GM03348 (cell line): ENCODE measurements at places on chromosomes 11 and 22.

- no peak for DNase-seq
Measured at GRCh38 chr11:133895551-133895950, 50.2 kb upstream of the SPATA19 start.

DNA sequence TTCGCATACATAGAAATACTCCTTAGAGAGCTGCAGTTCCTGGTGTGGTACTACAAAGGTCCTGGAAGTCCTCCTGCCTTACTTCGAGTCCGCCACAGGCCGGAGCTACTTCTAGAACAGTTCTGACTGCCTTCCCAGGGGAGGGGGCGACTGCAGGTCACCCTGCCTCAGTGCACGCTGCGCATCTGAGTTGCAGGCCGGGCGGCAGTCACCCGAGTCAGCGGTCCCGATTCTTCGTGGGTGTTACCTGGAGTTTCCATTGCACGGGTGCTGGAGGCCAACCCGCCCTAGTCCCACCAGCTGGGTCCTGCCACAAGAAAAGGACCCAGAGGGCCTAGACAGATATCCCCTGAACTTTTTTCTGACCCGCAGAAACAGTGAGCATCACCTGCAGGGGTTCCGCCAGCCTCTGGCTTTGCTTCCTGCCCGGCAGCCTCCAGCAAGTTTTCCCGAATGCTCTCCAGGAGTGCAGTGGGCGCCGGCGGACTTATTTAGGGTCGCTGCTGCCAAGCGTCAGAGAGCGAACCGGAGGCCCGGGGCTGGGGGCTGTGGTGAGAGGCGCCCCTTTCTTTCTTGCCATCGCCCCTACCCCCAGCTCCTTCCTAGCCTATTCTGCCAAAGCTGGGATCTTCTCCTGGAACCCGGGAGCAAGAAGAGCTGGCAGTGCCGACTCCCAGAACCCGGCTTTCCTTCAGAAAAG is 1.7 kb upstream of the CALCB start:
- no peak for DNase-seq

DNA sequence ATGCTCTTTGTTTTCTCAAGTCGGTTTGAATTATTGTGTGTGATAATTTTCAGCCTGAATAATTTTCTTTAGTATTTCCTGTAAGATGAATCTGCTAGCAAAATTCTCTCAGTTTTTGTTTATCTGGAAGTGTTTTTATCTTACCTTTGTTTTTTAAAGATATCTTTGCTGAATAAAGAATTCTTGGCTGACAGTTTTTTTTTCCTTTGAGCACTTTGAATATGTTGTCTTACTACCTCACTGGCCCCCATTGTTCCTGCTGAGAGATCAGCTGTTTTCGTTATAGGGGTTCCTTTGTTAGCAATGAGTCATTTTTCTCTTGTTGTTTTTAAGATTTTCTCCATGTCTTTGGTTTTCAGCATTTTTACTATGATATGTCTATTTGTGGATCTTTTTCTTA is 63.0 kb downstream of the HORMAD2 start:
- no peak for DNase-seq

DNA sequence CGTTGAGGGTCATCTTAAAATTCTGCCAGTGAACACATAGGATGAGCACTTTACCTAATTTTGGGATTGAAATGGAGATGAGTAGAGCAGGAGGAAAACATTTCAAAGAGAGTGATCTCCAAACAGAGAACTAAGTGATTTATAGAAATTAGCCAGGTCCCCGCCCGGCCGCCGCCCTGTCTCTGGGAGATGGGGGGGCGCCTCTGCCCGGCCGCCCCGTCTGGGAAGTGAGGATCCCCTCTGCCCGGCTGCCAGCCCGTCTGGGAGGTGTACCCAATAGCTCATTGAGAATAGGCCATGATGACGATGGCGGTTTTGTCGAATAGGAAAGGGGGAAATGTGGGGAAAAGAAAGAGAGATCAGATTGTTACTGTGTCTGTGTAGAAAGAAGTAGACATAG is 276.7 kb upstream of the C11orf87 start:
- DNase-seq, result no peak

DNA sequence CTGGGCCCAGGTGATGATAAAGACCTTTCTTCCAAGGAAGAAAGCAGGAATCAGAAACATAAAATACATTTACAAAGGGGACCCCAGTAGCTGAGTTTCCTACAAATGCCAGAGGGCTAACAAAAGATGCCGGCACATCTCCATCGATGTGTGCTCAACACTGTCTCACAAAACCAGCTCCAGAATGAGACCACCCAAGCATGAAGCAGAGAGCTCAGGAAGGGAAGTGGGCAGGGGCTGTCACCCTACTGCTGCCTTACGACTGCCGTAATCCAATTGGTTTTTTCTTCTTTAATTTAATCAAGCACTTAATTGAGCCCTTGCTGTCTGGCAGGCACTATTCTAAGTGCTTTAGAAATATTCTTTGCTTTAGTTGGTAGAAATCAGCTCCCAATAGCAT is 26.1 kb downstream of the SMCO4 start:
- no peak for DNase-seq

DNA sequence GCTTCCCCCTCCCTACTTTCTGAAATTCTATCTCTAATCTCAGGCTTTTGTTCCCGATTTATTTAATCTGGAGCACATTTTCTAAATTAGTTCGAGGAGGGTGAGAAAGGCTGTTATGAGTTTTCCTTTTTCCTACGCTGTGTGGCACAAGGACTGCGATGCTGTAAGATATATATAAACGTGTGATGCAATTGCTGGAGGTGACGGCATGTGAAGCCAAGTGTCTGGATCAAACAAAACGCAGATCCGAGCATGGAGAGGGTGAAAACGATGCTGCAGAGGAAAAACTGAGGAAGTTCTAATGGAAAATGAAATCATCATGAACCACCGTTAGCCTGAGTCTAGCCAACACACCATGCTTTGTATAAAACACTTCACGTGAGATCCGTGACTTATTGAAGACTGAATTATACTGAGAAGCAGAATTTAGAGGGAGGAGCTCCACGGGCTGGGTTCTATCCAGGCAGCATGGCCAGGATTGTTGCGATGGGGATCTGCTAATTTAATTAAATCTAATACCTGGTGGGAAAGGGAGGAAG is 4.4 kb downstream of the PKNOX2 start:
- no peak for DNase-seq

GRCh38 chr11:66219846-66220565 is 48.4 kb upstream of the RAB1B start:
- DNase-seq, result no peak

DNA sequence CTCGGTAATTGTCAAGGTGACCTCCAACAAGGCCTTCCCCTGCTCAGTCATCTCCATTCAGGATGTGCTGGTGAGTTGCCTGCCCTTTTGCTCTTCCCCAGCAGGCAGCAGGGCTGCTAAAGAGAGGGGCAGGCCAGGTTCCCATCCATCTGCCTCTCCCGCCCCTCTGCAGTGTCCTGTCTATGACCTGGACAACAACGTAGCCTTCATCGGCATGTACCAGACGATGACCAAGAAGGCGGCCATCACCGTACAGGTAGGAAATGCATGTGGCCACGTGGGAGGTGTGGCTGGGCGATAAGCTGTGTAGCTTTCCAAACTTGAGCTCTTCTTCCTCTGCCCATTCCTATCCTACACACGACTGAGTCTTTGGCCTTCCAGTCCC is 4.0 kb downstream of the SIDT2 start:
- no peak for DNase-seq

GRCh38 chr11:126636911-126637794 is 281.7 kb downstream of the ST3GAL4 start:
- DNase-seq, result peak; percentile 84

- no peak for DNase-seq
Measured at GRCh38 chr11:134901542-134901941, 489.5 kb upstream of the B3GAT1 start.

DNA sequence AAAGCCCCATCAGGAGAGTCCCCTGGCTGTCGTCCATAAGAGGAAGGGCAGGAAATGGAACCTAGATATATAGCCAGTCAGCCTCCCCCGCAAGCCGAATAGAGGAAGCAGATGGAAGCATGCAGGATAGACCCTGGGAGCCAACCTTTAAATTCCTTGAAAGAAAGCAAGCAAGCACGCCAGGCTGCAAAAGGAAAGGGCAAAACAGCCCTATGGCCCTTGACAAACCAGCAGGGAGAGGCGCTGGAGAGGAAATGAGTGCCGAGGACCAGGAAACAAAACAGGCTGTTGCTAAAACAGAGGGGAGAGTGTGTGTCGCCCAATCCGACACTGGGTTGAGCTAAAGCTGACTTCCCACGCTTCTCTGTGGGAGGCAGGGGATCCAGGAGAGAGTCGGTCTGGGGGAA is 203.5 kb upstream of the MTNR1B start:
- peak; percentile 39 for DNase-seq

- DNase-seq, result no peak
Measured at GRCh38 chr22:42926104-42926503, 69.0 kb upstream of the ARFGAP3 start.

- DNase-seq, result no peak
Measured at GRCh38 chr22:24331468-24332440, 61.1 kb downstream of the SPECC1L start.

DNA sequence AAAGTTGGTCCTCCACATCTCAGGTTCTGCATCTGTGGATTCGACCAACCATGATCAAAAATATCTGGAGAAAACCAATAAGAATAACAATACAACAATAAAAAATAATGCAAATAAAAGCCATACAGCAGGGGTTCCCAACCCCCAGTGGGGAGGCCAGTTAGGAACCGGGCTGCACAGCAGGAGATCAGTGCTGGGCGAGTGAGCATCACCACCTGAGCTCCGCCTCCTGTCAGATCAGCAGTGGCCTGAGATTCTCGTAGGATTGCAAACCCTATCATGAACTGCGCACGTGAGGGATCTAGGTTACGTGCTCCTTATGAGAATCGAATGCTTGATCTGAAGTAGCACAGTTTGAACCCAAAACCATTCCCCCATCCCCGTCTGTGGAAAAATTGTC is 25.4 kb upstream of the MYO18B start:
- DNase-seq, result no peak

DNA sequence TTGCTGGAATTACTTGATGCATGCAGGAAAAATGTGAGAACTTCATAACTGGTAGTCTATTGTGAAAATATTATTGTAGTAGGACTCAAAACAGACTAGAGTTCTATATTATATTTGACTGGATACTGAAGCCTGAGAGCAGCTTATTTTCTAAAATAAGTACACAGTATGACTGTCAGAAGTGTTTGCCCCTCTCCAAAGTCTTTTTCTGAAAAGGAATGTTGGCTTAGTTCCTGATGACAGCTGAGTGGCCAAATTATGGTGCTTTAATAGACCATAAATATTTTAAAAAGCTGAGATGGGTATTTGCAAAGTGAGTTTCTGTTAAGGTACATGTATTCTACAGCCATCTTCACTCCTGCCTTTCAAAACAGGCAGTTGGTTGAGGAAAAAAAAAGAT is 13.1 kb downstream of the ZBED5 start:
- DNase-seq, result peak; percentile 8

DNA sequence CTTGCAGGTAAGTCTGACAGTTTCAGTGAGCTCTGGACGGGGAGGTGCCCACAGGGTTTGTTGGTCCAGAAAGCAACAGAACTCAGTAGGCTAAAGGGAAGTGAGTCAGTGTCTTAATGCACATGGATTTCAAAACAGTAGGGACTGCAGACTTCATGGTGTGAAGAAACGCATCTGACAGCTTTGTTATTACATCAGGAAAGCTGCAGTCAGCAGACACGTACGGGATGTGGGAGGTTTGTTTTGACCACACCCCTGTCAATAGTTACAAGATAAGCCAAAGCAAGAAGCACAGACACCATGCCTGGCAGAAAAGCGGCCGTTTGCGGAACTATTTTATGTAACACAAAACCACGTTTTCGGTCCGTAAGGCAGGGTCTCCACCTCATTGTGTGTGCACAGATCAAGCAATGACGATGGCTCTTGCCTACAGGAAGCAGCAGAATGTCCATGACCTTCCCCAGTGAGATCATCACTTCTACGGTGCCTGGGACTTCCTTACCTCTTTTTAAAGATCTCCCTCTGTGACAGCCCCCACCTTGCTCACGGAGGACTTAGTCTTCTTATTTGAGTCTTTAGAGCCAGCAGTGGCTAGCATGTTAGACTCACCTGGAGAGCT is 58.2 kb upstream of the FTH1 start:
- DNase-seq, result peak; percentile 86

DNA sequence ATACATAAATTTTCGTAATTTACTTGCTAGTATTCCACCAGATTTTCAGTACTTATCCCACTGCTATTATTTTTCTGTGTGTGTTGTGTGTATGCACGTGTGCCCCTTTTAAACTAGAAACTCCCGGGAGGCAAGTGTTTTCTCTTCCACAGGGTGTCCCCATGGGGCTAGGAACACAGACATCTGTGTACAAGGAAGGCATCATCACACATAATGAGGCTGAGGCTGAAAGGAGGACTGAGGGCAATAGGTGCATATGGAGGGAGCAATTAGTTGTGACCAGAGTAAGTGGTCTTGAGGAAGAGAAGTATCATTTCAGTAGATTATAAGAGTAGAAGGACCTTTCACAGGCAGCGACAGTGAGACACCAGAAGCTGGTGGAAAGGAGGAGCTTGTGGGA is 2.1 kb upstream of the DPAGT1 start:
- DNase-seq, result no peak

DNA sequence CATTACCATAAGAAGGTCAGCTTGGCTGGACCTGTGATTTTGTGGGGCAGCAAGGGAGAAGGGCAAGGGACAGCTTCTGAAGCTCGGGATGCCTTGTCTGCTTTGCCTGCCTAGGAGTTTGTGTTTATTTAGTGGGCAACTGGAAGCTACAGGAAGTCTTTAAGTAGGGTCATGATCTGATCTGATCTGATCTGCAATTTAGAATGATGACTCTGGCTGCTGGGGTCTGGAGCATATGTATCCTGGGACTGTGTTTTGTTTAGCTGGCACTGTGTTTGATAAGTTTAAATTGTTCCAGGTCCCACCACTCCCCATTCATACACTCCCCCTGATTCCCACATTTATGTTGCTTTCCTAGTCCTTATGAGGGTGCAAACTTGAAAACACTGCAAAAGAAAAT is 47.7 kb upstream of the HTATIP2 start:
- no peak for DNase-seq

- DNase-seq, result no peak
Measured at GRCh38 chr22:32765132-32765618, 36.3 kb upstream of the TIMP3 start.

DNA sequence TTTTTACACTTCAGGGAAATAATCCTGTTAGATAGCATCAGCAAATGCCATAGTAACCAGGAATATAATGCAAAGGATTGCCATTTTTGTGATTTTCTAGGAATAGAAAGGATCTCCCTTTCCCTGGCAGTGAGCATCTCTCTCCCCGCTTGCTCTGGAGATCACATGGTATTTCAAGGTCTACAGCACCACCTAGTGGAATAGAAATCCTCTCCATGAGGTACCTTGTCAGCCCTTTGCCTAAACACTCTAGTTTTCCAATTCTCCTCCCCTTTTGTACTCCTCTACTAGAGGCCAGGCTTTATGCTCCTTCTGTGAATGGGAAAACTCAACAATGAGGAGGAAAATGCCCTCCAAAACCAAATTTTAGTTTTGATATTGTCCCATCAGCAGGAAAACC is 78.4 kb downstream of the XRRA1 start:
- no peak for DNase-seq

GRCh38 chr22:46187862-46188261 is 37.5 kb downstream of the PPARA start:
- DNase-seq, result no peak
